ENCODE measurements at places on chromosomes 5 and 9. TPM values are rescaled to one million over a fixed set of nuclear protein-coding genes. Genes with fewer than 3 reads are reported as not detected.

DNA sequence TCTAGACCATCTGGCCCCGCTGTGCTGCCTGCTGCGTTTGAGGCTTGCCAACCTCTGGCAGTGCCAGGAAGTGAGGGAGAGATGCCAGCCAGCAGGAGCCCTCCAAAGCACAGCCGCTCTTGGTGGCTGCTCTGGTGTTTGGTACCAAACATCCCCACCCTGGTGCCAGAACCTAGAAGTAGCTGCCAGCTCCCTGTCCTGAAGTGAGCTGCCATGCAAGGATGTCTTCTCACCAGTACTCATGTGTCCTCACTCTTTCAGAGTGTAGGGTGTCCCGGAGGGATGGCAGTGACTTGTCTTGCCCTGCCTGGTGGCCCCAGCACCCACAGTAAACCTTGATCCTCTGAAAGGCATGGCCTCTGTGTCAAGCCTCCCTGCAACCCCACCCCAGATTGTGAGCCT is 43.4 kb downstream of the AMBP start:
- H3K4me3 ChIP-seq = no peak overlapping the region
- no peaks in the 10 kb centered on the region for H3K4me1 ChIP-seq
- no peaks in the 10 kb centered on the region for H3K27me3 ChIP-seq
- H3K36me3 ChIP-seq = no peaks in the 10 kb centered on the region

The CARD6 gene
- total RNA-seq = 1.4 TPM

The ABL1 gene
- total RNA-seq = 33.0 TPM

- no peaks in the 10 kb centered on the region for H3K27me3 ChIP-seq
- no peak for DNase-seq
- no peaks in the 10 kb centered on the region for H3K4me1 ChIP-seq
- H3K27ac ChIP-seq = no peak overlapping the region
- no peaks in the 10 kb centered on the region for H3K36me3 ChIP-seq
These were observed 1752.9 kb downstream of the MAT2B start for GRCh38 chr5:165258197-165258771.
